ENCODE measurements at places on chromosomes 1 and 21.

DNA sequence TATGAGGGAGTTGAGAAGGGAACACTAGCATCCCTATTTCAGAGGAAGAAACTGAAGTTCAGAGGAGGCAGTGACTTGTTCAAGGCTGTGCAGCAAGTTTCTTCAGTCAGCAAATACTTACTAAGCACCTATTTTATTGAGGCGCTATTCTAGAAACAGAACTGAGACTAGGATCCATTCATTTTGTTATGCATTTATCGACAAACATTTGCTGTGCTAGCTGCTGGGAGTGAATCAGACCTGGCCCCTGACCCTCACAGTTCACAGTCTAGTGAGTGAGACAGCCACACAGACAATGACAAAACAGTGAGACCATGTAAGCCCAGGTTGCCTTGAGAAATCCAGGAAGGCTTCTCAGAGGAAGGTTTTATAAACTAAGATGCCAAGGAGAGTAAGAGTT is 28.2 kb downstream of the TRIM62 start:
- no peak for DNase-seq

DNA sequence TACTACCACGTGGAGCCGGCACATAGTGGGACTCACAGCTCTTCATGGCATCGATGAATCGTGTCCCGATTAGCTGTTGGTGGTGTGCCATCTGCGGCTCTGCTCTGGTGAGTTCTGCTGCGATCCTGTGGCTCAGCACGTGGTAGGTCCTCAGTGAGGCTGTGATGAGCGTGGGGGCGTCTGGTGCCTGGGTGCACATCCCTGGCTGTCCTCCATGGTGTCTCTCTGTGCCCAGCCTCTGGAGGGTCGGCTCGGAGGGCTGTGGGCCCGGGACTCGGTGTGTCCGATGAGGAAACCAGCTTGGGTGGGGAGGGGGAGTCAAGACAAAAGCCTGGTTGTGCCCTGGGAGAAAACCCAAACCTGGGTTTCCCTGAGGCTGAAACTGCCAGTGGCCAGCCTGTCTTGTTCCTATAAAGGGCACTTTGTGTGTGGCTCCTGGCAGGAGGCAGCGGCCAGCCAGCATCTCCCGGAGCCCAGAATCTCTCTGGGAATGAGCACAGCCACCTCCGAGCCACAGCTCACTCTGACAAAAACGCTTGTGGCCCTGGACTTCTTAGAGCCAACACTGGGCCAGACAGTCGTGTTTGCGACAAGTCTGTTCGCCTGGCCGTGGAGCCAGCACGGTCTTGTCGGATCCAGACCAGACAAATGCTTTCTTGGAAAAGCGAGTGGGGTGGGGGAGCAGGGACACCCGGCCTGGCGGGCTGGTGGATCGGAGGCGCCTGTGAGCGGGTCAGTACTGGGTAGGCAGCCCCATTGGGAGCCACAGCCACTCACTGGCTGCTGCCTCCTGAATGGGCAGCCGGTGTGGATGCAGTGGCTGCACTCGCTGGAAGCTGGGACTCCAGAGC is 31.8 kb downstream of the SPSB1 start:
- no peak for DNase-seq

DNA sequence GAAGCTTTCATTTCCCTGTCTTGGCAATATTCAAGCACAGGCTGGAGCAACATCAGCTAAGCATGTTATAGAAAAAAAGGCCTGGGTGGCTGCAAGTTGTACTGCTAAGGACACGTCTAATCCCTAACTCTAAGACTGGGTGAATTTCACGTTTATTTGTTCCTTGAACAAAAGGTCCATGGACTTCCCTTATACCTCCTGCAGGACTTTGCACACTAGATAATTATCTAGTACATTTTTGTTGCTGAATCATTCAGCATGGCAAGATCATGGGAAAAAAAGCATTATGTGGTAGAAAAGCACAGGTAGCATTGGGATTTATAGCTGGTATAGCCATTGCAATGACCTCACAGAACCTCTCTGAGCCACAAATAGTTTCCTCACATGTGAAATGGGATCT is 130.7 kb upstream of the DMRTA2 start:
- DNase-seq = no peak

DNA sequence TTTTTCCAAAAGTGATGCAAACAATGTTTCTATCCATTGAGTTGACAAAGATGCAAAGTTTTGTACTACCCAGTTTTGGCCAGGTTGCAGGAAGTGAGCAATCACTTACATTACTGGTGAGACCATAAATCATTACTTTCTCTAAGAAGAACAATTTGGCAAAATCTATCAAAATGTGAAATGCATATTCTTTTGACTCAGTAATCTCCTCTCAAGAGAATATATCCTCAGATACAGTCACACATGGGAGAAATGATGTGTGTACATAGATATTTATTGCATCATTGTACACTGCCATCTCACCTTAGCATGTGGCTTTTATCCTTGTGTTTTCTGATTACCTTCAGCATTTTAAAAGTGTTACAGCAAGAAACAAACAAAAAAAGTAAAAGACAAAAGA is 52.4 kb upstream of the FMO3 start:
- no peak for DNase-seq

- DNase-seq = no peak
Observed at GRCh38 chr1:6466023-6466422, at the start of gene TNFRSF25. TSS of gene TNFRSF25 (minus strand) at chr1:6466173. CDS start at chr1:6466107, 66 bp downstream.

DNA sequence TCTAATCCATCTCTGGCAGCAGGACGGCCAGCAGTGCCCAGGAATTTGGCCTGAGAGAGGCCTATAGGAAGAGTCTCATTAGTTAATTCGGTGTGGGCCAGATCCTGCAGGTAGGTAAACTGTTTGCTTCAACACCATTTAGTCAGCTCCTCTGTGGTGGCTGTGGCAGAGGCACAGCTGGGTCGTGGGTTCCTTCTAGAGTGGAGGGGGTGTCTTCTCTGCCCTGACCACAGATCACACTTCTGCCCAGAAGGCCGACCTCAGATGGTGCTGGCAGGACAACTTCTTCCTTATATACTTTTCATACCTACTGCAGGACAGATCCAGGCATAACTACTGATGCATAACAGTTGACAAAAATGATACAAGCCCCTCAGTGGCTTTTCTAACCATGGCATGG is 281.4 kb downstream of the RPS6KC1 start:
- no peak for DNase-seq
